ENCODE measurements at places on chromosomes 16 and 17.

GRCh38 chr16:71303938-71304337 lies 14.7 kb upstream of the CMTR2 start:
- no peak for DNase-seq

- no peak for DNase-seq
Measured at GRCh38 chr17:1134634-1135324, 45.0 kb downstream of the ABR start.

DNA sequence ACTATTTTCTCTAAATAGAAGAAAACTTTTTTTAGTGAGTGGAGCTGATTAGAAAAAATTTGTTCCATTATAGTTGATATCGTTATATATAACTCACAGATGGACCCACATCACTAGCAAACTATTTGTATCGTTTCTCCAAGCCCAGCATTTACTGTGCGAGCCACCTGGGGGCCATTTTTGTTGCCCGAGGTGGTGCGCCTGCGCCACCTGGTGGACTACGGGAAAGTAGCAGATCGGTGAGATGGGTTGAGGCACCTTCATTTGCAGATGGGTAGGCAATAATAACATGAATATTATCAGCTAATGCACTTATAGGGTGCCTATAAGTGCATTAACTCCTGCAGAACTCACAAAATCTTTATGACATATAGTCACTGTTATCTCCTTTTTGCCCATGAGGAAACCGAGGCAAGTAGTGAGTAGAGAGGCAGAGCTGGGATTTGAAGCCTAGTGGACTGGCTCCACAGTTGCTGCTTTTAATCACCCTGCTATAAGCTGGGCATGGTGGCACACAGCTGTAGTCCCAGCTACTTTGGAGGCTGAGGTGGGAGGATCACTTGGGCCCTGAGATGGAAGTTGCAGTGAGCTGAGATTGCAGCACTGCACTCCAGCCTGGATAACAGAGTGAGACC lies 23.2 kb upstream of the NTN1 start:
- DNase-seq: peak; percentile 61

- DNase-seq: no peak
Measured at GRCh38 chr17:47717979-47718621, 14.9 kb upstream of the TBX21 start.

DNA sequence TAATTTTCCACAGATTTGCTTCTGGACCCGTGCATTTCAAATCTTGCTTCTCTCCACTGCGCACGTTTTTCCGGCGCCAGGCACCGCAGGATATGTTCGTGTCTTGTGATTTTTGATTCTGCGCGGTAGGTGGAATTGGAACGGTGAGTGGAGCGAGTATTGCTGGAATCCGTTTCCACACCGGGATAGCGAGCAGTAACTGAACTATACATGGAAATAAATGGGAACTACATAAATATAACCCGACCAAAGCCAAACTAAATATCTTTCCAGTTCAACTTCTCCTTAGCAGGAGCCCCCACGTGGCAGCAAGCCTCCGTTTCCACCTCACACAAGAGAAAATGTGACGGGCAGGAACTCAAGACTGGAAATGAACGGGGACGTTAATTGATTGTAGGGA lies 154.0 kb downstream of the SEC14L1 start:
- no peak for DNase-seq

GRCh38 chr17:65509032-65509431 lies 52.4 kb downstream of the AXIN2 start:
- DNase-seq: no peak

DNA sequence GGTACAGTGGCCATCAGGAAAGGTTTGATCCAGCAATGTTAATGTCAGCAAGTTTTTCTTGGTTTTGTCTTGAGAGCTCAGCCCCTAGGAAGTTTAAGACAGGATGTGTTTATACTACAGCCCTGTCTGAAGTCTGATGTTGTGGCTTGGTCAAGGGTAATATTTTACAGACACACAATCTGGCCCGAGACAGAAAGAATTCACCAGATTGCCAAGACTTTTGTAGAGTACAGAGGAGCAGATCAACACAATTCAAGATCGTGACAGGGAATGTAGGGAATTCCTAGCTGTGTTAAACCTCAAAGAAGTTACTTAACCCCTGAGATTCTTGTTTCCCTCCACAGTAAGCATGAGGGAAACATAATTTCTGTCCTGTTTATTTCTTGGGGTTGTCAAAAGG lies 63.1 kb downstream of the SHISA9 start:
- DNase-seq: no peak

DNA sequence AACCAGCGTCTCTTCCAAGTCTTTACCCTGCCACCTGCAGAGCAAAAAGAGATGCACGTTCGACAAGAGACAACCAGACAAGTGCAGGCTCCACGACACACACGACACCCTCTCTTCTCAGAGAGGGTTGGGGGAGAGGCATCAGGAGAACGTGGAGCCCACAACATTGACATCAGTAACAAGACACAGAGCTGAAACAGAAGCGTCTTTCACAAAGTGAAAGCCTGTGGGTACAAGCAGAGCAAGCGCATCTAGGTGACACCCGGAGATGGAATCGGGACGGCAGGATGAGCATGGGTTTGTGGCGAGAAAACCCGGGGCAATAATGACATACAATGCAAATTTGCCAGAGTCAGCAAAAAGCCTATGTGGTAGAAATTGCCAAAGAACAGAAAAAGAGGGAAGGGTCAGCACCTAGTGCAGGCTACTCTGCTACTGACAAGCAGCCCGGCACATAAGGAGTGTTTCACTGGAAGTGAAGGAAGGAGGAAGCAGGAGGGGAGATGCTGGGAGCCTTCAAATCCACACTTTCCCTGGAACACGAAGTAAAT lies 89.5 kb downstream of the CYTH1 start:
- DNase-seq: no peak

GRCh38 chr16:48300391-48300856 lies 53.1 kb upstream of the ABCC11 start:
- peak; percentile 54 for DNase-seq

GRCh38 chr16:64478252-64478906 lies 643.5 kb downstream of the CDH11 start:
- DNase-seq: peak; percentile 72

DNA sequence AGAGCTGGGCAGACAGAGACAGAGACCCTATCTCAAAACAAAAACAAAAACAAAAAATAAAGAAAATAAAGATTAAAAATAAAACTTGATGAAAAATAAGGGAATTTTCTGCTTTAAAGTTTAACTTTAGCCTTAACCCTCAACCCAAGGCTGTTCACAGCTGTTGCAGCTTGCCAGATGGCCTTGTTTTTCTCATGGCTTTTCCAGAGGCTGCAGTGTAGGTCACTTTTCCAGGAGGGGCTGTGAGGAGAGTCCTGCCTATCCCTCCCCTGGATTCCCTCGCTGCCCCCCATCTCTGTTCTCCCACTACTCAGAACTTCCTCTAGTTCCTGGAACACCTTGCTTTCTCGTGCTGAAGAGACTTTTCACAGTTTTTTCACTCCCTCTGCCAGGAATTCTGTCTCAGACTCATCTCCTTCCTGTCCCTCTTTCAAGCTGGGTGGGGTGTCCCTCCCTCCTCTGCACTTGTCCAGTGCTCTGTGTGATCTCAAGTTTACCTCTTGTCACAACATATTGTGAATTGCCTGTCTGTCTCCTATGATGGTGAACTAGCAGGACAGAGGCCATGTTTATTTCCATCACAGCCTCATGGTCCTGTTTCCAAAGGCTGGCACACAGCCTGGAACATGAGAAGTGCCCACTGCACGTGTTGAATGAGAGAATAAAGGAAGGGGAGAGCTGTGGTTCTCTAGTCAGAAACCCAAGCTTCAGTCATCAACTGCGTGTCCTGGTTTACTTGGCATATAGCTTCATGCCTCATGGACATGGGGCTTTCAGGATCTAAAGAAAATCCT lies 69.9 kb upstream of the MSI2 start:
- no peak for DNase-seq

GRCh38 chr16:16175296-16175695 lies 48.0 kb downstream of the ABCC6 start:
- DNase-seq: no peak

- no peak for DNase-seq
Measured at GRCh38 chr17:58533616-58534188, 19.3 kb upstream of the MTMR4 start.

- DNase-seq: no peak
Measured at GRCh38 chr16:50165473-50165872, 12.4 kb downstream of the TENT4B start.

DNA sequence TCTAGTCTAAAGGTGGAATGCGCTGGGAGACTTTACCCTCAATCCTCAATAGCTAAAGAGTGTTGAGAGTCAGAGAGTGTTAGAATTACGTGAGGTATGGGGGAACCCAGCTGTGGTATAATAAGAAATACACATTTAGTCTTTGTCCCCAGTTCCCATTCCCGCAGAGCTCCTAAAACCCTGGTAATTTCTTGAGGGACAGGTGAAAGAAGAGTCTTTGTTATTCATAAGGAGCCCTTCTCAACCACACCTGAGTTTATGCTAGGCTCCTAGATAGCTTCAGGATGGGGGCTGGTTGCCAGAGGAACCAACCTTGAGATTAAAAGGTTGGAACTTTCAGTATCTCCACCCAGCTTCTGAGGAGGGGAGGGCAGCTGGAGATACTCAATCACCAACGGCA lies 5.8 kb downstream of the ZNF18 start:
- no peak for DNase-seq

GRCh38 chr16:86038926-86039310 lies 140.0 kb downstream of the IRF8 start:
- DNase-seq: no peak

DNA sequence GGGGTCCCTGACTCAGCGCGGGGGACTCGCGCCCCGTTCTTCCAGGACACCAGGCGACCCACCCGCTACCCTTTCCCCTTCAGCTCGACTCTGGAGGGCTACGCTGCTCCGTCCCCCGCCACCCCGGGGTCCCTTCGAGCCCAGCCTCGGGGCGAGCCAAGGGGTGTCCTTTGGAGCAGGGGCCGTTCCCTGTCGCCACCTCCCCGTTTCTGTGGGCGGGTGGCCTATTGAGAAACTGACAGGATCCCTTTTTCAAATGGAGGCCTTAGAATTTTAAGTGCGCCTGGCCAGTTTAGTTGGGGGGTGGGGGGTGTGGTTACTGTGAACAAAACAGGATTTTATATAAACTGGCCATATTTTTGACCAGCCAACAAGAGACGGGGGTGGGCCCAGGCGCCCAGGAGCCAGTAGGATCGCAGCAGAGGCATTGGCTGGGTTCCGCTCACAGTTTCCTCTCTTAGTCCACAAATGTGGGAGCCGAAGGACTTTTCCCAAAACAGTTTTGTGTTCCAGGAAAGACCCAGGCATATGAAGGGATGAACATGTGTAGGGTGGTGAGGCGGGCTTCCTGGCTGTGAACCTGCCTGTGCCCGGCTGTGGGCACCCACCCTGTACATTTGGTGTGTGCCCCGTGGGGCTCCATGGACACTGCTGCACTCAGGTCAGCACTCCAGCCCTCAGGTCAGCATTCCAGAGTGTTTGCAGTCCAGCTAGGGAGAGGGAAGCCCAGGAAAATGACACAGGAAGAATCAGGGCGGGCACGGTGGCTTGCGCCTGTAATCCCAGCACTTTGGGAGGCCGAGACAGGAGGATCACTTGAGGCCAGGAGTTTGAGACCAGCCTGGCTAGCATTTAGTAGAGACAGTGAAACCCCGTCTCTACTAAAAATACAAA lies 722 bp upstream of the TIMP2 start:
- peak; percentile 92 for DNase-seq

- no peak for DNase-seq
Measured at GRCh38 chr17:52159246-52160135, 977 bp upstream of the CA10 start.

DNA sequence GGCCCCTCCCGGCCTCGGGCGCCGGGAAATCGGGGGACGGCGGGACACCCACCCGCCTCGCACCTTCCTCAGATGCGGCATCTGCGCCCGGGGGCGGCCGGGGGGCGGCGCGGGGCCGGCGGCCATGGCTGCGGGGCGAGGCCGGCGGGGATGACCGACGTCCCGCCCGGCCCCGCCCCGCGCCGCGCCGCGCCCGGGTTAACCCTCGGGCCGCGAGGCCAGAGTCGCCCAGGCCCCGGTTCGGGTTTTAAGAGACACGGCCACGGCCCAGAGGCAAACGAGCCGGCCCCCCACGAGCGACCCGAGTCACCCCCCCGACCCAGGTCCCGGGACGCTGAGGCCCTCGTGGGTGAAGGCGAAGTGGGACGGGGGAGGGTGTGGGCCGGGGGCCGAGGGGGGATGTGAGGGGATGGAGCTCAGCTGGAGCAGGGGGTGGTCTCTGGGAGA lies at the start of gene RGS11:
Gene RGS11, minus strand, starts transcription at position 159 of the 447 bp plus-strand sequence. Its CDS starts 33 bp downstream, at position 126.
- no peak for DNase-seq

GRCh38 chr17:4634976-4635375 lies 6.5 kb downstream of the ALOX15 start:
- DNase-seq: no peak

DNA sequence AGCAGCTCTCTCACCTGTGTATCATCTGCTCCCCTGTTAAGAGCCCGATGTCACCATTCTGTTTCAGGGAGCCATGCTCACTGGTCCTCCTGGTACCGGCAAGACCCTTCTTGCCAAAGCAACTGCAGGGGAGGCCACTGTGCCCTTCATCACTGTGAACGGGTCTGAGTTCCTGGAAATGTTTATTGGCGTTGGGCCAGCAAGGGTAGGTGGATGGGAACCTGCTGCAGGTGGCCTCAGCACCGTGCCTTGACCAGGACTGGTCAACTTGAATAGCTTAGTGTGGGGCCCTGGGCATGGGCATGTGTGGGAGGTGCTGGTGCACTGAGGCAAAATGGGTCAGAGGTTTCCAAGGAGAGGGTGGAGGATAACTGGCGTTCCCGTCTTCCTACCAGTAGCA lies 28.5 kb downstream of the DBNDD1 start:
- DNase-seq: no peak

DNA sequence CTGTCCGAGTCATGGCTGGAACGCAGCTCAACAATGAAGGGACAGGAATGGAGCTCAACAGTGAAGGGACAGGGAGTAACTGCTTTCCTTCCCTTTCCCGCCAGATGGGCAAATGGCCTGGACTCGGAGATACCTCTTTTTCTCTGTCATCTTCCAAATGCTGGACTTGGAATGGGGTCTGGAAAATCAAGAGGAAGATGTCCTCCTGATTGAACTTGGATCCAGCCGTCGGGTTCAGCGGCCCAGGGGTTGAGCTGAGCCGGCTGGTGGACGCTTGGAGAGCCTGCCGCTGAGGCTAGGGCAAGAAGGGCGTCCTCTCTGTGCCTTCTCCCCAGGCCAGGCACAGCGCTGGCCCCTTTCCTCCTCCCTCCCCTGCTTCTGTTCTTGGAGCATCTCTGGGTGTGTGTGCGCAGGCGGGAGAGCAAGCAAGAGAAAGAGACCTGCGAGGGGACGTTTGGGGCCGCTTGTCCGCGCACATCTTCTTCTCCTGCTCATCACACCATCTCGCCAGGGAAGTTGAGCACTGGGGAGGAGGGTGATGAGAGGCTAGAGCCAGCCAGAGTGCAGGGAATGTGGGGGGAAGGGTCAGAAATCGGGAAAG lies 6.6 kb downstream of the NEUROD2 start:
- no peak for DNase-seq

- no peak for DNase-seq
Measured at GRCh38 chr17:8789743-8790142, 9.4 kb downstream of the MFSD6L start.
